ENCODE measurements at places on chromosomes 12 and 14.

GRCh38 chr12:39772821-39773259 lies 153.2 kb upstream of the ABCD2 start:
- DNase-seq = no peak

GRCh38 chr12:68403296-68403695 lies 71.1 kb upstream of the MDM1 start:
- DNase-seq = no peak

GRCh38 chr12:6372403-6373003 lies 2.9 kb downstream of the SCNN1A start:
- DNase-seq = peak; percentile 44

DNA sequence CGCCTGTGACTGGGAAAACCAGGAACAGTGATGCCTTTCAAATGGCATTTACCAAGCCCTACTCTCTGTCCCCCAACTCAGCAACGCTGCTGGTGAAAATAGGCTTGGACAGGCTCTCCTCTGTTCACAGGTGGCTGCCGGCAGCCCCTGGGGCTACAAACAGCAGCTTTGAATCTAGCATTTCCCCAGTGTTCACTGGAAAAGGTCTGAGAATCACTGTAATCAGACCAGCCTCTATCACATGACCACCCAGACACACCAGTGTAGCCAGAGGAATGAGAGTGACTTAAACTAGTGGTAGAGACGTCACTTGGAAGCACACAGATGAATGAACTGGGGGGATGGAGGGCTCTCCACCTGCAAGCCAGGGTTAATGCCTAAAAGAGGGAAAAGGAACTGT lies 151.8 kb downstream of the FOXN3 start:
- DNase-seq = no peak

GRCh38 chr12:59164991-59165718 lies 244.9 kb upstream of the LRIG3 start:
- no peak for DNase-seq

DNA sequence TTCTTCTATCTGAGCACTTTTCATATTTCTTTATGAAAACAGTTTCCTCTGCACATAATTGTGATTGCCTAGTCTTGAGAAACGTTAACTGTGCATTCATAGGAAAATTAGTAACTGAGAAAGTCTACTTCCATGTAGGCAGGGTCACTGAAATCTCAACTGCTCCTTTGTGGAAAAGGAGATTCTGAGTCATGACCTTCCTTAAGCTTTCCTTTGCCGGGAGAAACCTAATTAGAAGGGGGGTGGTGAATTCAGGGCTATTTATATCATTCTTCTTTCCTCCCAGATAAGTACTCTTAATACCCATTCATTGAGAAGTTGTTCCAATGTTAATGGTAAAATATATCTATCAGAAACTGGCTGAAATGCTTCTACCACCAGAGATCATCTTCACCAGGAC lies 751.0 kb upstream of the TMEM132C start:
- no peak for DNase-seq

GRCh38 chr12:2083008-2083407 lies 30.2 kb downstream of the CACNA1C start:
- DNase-seq = no peak

DNA sequence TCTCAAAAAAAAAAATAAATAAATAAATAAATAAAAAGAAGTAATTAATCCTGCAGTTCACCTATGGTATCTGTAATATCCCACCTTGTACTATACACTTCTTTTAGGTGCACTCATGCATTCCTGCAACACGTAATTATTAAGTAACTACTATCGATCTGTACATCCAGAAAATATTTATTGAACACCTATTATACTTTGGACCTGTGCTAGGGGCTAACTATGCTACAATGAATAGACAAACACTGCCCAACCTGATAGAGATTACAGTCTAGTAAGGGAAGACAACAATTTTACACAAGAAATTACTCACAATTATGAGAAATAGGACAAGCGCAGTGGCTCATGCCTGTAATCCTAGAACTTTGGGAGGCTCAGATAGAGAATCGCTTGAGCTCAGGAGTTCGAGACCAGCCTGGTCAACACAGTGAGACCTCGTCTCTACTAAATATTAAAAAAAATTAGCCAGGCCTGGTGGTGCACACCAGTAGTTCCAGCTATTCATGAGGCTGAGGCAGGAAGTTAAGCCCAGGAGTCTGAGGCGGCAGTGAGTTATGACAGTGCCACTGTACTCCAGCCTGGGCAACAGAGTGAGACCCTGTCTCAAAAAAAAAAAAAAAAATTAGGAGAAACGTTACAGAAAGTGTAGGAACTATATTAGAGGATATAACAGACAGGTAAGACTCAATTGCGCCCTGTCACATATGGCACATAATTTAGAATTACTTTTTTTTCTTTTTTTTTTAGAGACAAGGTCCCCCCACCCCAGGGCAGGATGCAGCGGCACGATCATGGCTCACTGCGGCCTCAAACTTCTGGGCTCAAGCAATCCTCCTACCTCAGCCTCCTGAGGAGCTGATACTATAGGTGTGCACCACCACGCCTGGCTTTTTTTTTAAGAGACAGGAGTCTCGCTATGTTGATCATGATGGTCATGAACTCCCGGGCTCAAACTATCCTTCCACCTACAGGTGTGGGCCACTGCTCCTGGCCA lies 1.2 kb downstream of the NRDE2 start:
- no peak for DNase-seq

GRCh38 chr12:30696103-30696408 lies 387 bp upstream of the IPO8 start:
- DNase-seq = no peak

DNA sequence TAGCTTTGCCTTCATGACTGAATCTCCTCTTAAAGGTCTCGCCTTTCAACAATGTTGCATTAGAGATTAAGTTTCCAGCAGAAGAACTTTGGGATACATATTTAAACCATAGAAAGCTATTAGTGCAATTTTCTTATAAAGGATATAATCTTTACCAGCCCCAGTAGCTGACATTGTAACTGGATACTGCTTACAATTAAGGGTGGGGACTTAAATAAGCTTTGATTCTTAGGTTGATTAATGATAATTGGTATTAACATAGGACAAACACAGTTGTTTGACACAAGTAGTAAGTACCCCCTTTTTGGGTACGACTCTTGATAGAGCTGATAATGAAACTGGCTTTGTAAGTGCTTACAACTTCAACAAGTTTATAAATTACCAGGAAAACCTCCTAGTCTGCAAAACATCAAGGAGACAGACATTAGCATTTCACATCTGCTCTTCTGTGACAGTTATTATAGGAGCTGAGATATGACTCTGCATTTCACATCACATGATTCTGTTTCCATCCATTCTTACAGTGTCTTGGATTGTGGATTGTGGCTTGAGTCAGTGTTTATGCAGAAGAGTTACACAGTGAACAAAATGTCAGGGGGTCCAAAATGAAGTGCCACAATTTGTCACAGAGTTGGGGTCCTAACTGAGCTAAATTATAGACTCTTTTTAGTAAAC lies 249.1 kb upstream of the E2F7 start:
- DNase-seq = no peak

DNA sequence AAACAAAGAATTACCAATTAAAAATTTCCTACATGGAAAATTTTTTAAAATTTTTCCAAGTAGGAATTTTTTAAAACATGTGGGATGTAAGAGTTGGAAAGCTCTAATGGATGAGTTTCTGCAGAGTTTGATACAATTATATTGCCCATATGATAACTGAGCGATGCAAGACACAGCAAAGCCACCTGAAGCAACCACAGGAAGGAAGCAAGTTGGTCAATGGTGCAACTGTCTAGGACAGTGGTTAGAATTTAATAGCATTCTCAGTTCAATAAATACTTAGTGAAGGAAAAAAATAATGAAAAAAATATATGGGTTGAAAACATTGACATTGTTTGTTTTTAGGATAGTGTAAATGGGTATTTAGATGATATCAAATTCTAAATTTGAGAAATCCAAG lies 178.6 kb upstream of the GARIN2 start:
- no peak for DNase-seq

- DNase-seq = no peak
Observed at GRCh38 chr12:25566202-25566949, 13.3 kb upstream of the LMNTD1 start.

- DNase-seq = no peak
Observed at GRCh38 chr14:82724316-82724715, 1190.7 kb upstream of the SEL1L start.

All from activated T-cell treated with anti-CD3 and anti-CD28 coated beads, Interleukin-2, amount 50 U/mL, for 48 hours (primary cell).